Right lobe of liver (tissue), 6 donors: ENCODE measurements at places on chromosomes 6 and 20. TPM values are rescaled to one million over a fixed set of nuclear protein-coding genes. Genes with fewer than 3 reads are reported as not detected.

BPIFB4 gene
- not detected for total RNA-seq

GRCh38 chr6:163356324-163356723 lies 58.2 kb upstream of the QKI start:
- H3K27me3 ChIP-seq, result no peaks in the 10 kb centered on the region
- peak overlapping the region; percentile 39 for H3K27ac ChIP-seq
- H3K4me1 ChIP-seq, result no peaks in the 10 kb centered on the region
- peak; percentile 56 for DNase-seq
- H3K36me3 ChIP-seq, result no peaks in the 10 kb centered on the region
- H3K4me3 ChIP-seq, result no peak overlapping the region

GRCh38 chr6:6469074-6469473 lies 119.4 kb upstream of the LY86 start:
- H3K4me3 ChIP-seq, result no peak overlapping the region
- H3K27ac ChIP-seq, result no peak overlapping the region
- H3K4me1 ChIP-seq, result no peaks in the 10 kb centered on the region
- no peak for DNase-seq
- no peaks in the 10 kb centered on the region for H3K36me3 ChIP-seq

PACSIN1 gene
- total RNA-seq, result 0.22 TPM

DNA sequence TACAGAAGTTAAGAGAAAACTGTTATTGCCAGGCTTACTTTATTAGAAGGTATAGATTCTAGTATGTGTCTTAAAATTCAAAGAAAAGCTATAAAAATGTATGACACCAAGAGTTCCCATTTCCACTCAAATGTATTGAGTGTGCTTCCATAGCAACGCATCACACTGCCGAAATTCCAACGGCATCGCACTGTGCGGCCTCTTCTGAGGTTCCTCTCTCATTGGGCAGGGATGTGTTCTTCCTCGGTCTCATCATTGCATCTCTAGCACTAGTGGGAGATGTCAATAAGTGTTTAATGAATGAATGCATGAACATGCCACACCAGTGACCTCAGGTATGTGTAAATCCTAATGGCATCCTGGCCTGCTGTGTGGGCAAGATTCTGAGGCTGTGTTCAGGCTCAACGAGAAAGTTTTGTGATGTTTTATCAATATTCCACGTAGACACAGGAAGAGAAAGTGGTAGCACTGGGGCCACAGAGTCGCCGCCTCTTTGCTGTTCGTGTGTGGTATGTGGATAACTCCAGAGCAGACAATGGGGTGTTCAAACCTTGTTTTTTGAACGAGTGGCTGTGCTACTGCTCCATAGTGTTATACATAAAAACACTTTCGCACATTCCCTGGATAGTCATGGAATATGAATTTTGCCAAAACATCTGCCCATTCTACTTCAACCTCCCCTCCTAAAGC lies 171.6 kb downstream of the ADGB start:
- no peaks in the 10 kb centered on the region for H3K4me1 ChIP-seq
- no peak overlapping the region for H3K27ac ChIP-seq
- H3K27me3 ChIP-seq, result no peaks in the 10 kb centered on the region
- DNase-seq, result no peak
